ENCODE measurements at places on chromosomes 5 and 9.

GRCh38 chr9:127983847-127984289 lies 3.1 kb upstream of the EEIG1 start:
- no peak for DNase-seq

- DNase-seq, result peak; percentile 77
Observed at GRCh38 chr9:132857031-132857430, 21.1 kb downstream of the AK8 start.

GRCh38 chr9:121498487-121499176 lies 1.0 kb downstream of the GGTA1 start:
- peak; percentile 38 for DNase-seq

GRCh38 chr5:98816582-98817222 lies 43.2 kb downstream of the RGMB start:
- no peak for DNase-seq

DNA sequence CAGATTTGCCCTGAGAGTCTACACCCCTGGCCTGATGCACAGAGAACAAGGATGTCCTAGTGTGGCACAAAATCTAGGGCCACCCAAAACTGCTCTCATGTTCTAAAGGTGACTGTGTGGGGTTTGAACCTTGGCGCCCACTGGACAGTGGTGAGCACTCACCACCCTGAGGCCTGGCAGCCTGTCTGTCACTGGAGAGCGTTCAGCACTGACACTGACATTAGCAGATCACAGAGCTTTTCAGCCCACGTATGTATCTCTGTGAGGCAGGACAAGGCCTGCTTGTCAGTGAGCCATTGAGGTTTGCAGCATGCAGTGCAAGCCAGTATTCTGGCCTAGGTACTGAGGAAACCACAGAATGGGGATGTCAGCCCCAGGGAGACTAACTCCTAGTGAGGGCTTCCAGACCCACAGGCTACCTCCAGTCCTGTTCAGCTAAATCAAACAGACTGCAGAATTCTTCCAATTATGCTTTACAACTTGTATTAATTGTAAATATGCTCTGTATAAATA lies 38.9 kb upstream of the SLC2A8 start:
- no peak for DNase-seq

- DNase-seq, result peak; percentile 41
Observed at GRCh38 chr5:53326424-53327153, 153.8 kb upstream of the FST start.

GRCh38 chr5:115733607-115734006 lies 82.9 kb downstream of the CDO1 start:
- DNase-seq, result no peak

GRCh38 chr5:94700592-94700991 lies 82.1 kb downstream of the SLF1 start:
- DNase-seq, result no peak

DNA sequence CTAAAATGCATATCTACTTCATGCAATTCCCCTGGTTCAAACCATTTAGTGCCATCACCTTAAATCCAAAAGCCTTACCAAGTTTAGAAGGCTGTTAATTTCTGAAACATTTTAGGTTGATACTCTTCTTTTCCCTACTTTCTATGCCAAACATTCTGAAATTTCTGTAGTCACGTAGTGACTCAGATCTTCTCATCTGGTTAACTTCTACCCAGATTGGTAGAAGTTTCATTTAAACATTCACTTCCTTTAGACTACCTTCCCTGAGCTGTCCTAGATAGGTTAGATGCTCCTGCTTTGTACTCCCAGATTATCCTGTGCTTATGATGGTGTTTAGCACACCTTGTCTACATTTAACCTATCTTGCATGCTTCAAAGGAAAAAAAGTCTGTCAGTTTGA lies 9.9 kb downstream of the RAD50 start:
- DNase-seq, result no peak

GRCh38 chr5:50623666-50624065 lies 42.8 kb upstream of the PARP8 start:
- DNase-seq, result no peak

GRCh38 chr9:92712767-92713166 lies 42.8 kb upstream of the IPPK start:
- DNase-seq, result no peak

- no peak for DNase-seq
Observed at GRCh38 chr9:100465274-100465673, 7.7 kb upstream of the TMEFF1 start.

GRCh38 chr9:133127340-133127981 lies 6.4 kb upstream of the RALGDS start:
- no peak for DNase-seq

DNA sequence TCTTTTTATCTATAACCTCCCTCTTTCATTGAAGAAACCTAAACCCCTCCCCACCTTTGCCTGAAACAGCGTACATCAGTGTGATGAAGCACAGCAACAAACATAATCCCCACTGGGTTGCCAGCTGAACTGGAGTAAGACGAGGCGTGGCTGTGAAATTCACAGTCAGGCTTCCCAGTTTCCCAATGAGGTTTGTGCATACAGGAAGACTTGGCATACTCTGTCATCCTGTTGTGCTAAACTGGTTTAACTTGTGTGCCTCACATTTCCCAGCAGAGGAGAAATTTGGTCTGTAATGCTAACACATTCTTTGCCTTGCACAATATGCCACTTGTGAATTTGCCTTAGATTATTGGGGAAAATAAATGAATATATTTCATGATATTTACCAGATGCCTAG lies 121.5 kb downstream of the SV2C start:
- DNase-seq, result no peak

DNA sequence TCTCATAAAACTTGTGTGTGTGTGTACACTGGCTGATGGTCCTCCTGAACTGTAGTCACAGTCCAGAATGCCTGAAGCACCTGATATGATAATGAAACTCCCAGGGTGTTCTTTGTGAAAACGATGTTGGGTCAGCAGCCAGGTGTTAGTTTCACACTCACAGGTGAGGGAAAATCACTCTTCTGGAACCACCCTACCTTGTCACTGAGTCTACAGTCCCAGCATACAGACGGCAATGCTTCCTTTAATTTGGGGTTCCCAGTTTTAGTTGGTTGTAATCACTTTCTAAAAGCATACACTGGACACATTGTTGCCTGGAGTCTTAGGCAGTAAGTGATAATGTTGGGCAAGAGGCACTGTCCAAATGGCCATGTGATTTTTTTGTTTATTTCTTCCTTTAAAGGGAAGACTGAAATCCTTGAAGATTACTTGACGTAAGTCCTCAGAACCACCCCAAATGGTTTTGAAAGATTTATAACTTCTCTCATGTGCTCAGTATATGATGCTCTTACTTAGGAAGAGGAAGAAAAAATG lies 18.2 kb upstream of the MGAT1 start:
- DNase-seq, result no peak

GRCh38 chr5:59025734-59026133 lies 442.9 kb downstream of the RAB3C start:
- no peak for DNase-seq

DNA sequence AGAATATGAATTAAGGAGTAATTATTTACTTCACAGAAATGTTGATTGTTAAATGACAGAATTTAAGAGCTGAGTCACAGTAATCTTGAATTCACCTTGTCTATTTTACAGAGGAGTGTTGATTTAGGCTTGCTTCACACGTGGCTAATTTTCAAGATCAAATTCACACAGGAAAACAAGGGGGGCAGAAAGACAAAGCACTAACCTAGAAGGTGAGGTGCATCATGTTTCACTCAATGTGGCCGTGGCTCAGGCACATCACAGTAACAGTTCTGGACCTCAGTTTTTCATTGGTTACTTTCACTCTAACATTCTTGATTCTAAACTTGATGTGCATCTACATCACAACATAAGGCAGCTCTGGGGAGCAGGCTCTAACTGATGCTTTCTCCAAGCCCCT lies 69.6 kb upstream of the GNAQ start:
- DNase-seq, result no peak

DNA sequence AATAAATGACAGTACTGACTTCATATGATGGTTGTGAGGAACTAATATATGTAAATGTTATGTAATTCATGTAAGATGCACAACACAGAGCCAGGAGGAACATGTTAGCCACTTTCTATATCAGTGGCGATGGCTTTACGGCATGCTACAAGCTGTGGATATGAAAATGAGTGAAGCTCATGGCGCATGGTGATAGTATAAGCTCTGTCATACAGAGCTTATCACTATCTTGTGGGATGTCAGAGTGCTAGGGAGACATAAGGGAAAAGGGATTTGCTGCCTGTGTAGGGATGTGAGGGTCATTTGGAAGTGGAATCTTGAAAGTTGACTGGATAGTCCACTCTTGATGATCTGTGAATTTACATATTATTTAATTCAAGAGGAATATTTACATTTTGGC lies 13.6 kb downstream of the CPEB4 start:
- DNase-seq, result no peak

- DNase-seq, result no peak
Observed at GRCh38 chr5:62314213-62314830, 8.3 kb downstream of the KIF2A start.

GRCh38 chr9:110027671-110028081 lies 180.3 kb downstream of the C9orf152 start:
- peak; percentile 46 for DNase-seq

- peak; percentile 28 for DNase-seq
Observed at GRCh38 chr5:141479776-141480175, 4.0 kb downstream of the PCDHGC3 start.

- no peak for DNase-seq
Observed at GRCh38 chr5:83294246-83294645, 177.3 kb upstream of the VCAN start.
